Testis (tissue), 5 donors: ENCODE measurements at places on chromosomes 11 and 22. TPM values are rescaled to one million over a fixed set of nuclear protein-coding genes. Genes with fewer than 3 reads are reported as not detected.

The SCGB1C1 gene
- total RNA-seq, result not detected

The NEU3 gene
- 41.5 TPM for total RNA-seq

The FERMT3 gene
- 7.2 TPM for total RNA-seq

The OR8D2 gene
- total RNA-seq, result not detected

The HOATZ gene
- total RNA-seq, result 10.8 TPM

GRCh38 chr11:44028401-44028800 lies 19.4 kb upstream of the ACCSL start:
- H3K4me1 ChIP-seq, result peaks cover 39% of the 10 kb centered on the region
- H3K4me3 ChIP-seq, result no peak overlapping the region
- DNase-seq, result no peak
- no peaks in the 10 kb centered on the region for H3K36me3 ChIP-seq
- H3K27me3 ChIP-seq, result no peaks in the 10 kb centered on the region
- H3K27ac ChIP-seq, result no peak overlapping the region

DNA sequence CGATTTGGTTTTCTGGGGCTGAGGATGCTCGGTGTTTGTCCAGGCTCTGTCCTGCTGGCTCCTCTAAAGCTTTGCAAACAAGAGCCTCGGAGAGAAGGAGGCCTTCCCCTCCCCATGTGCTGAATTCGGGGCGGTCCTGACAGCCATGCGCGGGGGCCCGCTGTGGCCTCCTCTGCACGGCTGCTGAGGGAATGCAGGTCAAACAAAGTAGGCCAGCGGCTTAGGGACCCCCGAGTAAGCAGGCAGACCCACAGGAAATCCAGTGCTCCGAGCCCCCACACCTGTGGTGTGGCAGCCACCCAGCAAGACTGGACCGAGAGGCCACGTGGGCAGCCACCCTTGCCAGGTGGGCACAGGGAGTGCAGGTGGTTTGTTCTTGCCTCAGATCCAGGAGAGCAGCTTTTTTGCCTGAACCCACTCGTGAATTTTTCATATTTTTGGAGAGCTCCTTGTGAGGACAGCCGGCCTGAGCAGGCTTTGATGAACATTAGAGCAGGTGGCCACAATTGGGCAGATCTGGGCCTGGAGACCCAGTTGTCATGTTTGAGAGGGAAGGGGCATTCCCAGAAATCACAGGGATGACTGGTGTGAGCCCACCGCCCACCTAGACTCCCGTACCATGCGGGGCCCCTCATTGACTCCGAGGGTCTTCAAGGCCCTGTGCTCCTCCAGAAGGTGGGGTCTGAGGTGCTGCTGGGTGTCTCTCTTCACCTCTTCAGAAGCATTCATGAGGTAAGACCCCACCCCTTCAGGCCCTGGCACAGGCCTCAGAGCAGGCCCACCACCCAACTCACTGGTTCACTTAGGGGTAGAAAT lies 43.0 kb upstream of the KCNQ1OT1 start:
- H3K36me3 ChIP-seq, result no peaks in the 10 kb centered on the region
- H3K4me1 ChIP-seq, result peaks cover 16% of the 10 kb centered on the region
- no peak overlapping the region for H3K27ac ChIP-seq
- no peak for DNase-seq
- no peak overlapping the region for H3K4me3 ChIP-seq
- no peaks in the 10 kb centered on the region for H3K27me3 ChIP-seq

DNA sequence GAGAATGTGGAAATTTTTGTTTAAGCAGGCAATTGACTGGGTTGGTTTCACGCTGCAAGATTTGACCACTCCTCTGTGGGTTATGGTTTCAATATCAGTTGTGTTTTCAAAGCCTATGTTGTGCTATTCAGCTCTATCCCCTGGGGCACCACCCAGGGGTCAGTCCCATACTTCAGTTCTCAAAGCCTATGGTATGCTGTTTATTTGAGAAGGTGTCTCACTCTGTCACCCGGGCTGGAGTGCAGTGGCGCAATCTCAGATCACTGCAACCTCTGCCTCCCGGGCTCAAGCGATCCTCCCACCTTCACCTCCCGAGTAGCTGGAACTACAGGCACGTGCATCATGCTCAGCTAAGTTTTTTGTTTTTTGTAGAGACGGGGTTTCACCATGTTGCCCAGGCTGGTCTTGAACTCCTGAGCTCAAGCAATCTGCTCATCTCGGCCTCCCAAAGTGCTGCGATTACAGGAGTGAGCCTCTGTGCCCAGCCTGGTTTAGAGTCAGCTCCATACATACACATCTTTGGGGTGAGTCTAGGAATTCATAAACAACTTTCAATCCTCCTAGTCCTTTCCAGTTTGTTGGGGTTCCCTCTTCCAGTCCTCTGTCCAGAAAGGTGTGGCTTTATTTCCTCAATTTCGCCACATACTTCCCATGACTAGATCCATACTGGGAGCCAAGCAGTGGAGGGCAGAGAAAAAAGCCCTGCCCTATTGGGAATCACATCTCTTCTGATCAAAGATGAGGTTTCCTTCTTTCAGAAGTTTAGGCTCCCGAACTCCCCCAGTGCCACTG lies 35.0 kb upstream of the MAPK1 start:
- no peaks in the 10 kb centered on the region for H3K27me3 ChIP-seq
- no peak overlapping the region for H3K4me3 ChIP-seq
- no peak for DNase-seq
- H3K27ac ChIP-seq, result no peak overlapping the region
- H3K36me3 ChIP-seq, result no peaks in the 10 kb centered on the region

DNA sequence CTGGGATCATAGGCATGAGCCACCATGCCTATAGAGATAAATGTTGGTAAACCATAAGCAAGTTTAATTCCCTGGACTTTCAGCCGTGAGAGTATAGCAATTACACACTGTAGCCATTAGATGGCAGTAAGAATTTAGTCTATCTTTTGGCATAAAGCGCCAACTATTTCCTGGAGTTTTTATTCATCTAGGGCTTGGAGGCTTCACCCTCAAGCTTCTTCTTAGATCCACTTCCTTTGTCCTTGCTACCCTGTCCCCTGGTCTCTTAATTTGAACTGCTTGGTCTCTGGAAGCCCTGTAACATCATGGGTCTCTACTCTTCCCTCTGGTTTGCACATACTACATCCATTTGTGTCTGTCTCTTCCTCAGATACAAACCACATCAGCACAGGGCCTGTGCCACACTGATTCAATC lies 38.2 kb downstream of the OR10A6 start:
- no peak overlapping the region for H3K27ac ChIP-seq
- no peaks in the 10 kb centered on the region for H3K36me3 ChIP-seq
- no peak for DNase-seq
- H3K27me3 ChIP-seq, result no peaks in the 10 kb centered on the region

GRCh38 chr11:56876621-56877275 lies 112.0 kb upstream of the OR5AK2 start:
- H3K36me3 ChIP-seq, result no peaks in the 10 kb centered on the region
- no peaks in the 10 kb centered on the region for H3K4me1 ChIP-seq
- H3K4me3 ChIP-seq, result no peak overlapping the region
- no peak overlapping the region for H3K27ac ChIP-seq
- H3K27me3 ChIP-seq, result no peaks in the 10 kb centered on the region
- DNase-seq, result no peak
